Activated CD4-positive, CD25-positive, alpha-beta regulatory T cell (primary cell): ENCODE measurements at places on chromosomes 6 and 20.

- DNase-seq: no peak
Measured at GRCh38 chr20:29298271-29298590, 1959.2 kb upstream of the DEFB115 start.

- DNase-seq: no peak
Measured at GRCh38 chr6:150617496-150618460, 18.1 kb downstream of the PLEKHG1 start.

GRCh38 chr6:44446626-44447300 is 59.3 kb downstream of the CDC5L start:
- DNase-seq: no peak

DNA sequence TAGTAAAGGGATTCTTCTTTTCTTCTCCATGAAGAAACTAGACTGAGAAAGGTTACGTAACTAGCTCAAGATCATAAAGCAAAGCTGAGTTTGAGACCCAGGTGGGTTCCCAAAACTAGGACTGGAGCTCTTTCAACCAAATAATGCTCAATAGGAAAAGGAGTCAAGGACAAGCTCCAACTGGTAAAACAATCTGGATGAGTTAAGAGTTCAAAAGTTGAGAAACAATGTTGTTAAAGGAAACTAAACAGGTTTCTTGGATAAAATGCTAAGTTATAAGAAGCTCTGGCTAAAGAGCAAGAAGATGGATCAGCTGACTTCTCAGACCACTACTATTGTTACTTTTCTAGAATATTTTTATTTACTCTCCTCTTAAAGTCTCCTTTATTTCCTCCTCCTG is 137.3 kb downstream of the MMS22L start:
- no peak for DNase-seq

DNA sequence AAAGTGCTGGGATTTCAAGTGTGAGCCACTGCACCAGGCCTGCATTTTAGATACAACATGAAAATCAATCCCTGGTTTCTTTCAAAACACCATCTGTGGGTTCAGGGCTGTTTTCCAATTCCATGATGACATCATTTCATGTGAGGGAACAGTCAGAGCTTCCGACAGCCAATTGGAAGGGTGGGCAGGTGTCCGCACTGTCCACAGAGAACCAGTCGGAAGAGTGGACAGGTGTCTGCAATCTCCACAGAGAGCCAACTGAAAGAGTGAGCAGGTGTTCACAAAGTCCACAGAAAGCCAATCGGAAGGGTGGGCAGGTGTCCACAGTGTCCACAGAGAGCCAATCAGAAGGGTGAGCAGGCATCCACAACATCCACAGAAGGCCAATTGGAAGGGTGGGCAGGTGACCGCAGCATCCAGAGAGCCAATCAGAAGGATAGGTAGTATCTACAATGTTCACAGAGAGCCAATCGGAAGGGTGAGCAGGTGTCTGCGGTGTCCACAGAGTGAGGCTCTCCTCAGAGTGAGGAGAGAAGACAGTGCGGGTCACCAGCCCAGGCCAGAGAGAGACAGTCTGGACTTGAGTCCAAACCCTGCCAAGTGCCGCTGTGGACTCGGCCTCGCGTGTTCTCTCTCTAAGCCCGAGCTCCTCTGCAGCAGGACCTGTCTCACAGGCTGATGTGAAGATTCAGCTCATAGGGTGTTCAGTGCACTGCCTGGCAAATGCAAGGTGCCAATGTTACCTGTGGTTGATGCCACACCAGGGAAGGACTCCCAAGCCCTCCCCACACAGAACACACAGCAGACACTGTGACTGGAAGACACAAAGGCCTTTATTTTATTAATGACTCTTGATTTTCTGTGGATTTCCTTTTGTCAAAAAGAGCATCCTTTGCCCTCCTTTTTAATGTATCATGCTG is 57.3 kb downstream of the DLL1 start:
- DNase-seq: no peak

- DNase-seq: no peak
Measured at GRCh38 chr6:113818578-113818977, 38.6 kb upstream of the MARCKS start.

- DNase-seq: no peak
Measured at GRCh38 chr6:42260972-42261371, 43.3 kb upstream of the MRPS10 start.

GRCh38 chr6:155177363-155177961 is 86.4 kb upstream of the CLDN20 start:
- no peak for DNase-seq

- no peak for DNase-seq
Measured at GRCh38 chr6:139925894-139926641, 551.6 kb upstream of the CITED2 start.

GRCh38 chr20:64151633-64152530 is 12.4 kb upstream of the MYT1 start:
- no peak for DNase-seq

DNA sequence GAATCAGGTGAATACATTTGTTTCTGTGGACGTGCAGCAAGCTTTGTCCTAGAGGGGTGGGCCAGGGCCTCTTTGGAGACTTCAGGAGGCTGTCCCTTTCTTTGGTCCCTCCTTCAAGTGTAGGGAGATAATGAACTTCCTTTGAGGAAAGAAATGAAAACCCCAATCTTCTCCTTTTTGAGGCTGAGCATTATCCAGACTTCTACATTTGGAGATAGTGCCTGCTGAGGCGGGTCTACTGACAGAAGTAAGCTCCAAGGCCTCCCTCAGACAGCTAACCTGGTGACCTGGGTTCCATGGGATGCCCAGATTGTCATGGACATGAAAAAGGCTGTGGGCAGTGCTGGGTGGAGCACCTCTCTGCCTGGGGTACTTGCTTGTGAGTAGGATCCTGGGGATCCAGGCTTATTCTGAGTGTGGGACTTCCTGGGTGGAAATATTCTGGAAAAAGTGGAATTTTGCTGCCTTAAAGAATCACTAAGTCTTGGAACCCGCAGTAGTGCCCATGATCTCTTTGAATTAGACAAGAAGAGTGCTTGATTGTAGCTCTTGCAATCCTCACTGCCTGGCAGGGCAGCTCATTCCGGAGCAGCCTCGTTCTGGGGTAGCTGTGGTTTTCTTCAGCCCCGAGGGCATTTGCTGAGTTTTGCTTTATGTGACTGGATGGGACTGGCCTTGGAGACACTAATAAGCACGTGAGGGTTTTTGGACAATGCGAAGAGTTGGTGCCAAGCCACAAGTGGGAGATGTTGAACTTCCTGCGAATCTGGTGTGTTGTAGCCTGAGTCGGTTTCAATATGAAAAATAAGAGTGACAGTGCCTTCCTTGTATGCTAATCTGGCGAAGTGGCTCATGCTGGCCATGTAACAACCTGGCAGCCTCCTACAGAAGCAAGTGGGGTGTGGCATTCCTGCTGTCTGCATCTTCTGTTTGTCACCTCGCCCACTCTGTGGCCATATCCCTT is 28.1 kb downstream of the SNRNP48 start:
- no peak for DNase-seq

GRCh38 chr6:104940893-104941728 is 15.8 kb upstream of the LIN28B start:
- DNase-seq: no peak

GRCh38 chr20:23034721-23035671 is at the start of gene SSTR4:
TSS of gene SSTR4 (plus strand) at chr20:23035312. CDS start at chr20:23035484, 172 bp downstream.
- DNase-seq: no peak
